SJSA1 (cell line): ENCODE measurements at places on chromosomes 5 and 9. TPM values are rescaled to one million over a fixed set of nuclear protein-coding genes. Genes with fewer than 3 reads are reported as not detected.

CCL27 gene
- not detected in 2 replicates for total RNA-seq

GRCh38 chr9:115847216-115847615 is 306.4 kb upstream of the PAPPA start:
- H3K27ac ChIP-seq = no peak overlapping the region
- H3K4me1 ChIP-seq = peaks cover 31% of the 10 kb centered on the region
- no peaks in the 10 kb centered on the region for H3K27me3 ChIP-seq
- no peak for DNase-seq

SLC6A18 gene
- total RNA-seq = not detected in 2 replicates

DNA sequence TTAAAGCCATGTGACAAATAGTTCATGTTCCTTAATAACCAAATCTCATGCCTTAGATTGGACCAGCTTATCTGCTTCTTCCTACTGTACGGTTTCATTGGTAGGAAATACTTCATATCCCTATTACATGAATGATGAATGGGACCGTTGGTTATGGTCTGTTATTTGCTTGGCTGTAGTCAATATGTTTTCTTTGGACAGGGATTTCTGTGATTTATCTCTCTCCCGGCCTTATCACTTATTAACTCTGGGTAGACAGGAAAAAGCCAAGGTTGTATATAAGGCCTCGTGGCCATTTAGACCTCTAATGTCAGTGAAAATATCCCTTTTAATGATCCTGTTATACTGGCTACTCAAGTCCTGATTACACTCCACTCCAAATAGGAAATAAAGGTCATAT is 330.6 kb downstream of the EBF1 start:
- no peaks in the 10 kb centered on the region for H3K36me3 ChIP-seq
- H3K27me3 ChIP-seq = no peaks in the 10 kb centered on the region
- H3K4me1 ChIP-seq = peaks cover 6% of the 10 kb centered on the region; the same call in 1 of the 2 replicates
- no peak for DNase-seq

GRCh38 chr9:128448746-128449145 is 7.1 kb upstream of the ODF2 start:
- no peak overlapping the region for H3K27ac ChIP-seq
- H3K4me3 ChIP-seq = no peak overlapping the region
- no peaks in the 10 kb centered on the region for H3K4me1 ChIP-seq
- no peaks in the 10 kb centered on the region for H3K36me3 ChIP-seq

GRCh38 chr5:143393524-143393923 is 10.0 kb downstream of the NR3C1 start:
- no peak overlapping the region for H3K27ac ChIP-seq
- peaks cover 38% of the 10 kb centered on the region for H3K36me3 ChIP-seq
- H3K4me1 ChIP-seq = peaks cover 15% of the 10 kb centered on the region
- no peak for DNase-seq
- no peaks in the 10 kb centered on the region for H3K27me3 ChIP-seq

DNA sequence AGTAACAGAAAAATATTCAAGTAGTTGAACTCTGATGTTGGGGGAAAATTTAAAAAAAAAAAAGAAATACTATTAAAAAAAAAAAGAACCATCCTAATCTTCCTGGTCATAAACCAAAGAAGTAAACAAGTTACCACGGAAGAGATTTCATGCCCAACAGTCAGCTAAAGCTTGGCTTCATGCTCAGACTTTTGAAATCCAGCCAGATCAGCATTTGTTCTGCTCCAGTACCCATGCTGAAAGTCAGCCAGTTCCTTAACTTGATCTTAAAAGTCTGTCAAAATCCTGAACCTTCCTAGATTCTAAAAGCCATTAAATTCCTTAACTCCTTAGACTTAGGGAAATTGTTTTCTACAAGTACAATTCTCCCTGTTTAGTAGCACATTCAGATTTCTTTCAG is 908.7 kb upstream of the CDH9 start:
- H3K36me3 ChIP-seq = no peaks in the 10 kb centered on the region
- H3K27ac ChIP-seq = no peak overlapping the region
- H3K4me3 ChIP-seq = no peak overlapping the region
- H3K4me1 ChIP-seq = no peaks in the 10 kb centered on the region

CDO1 gene
- total RNA-seq = 6.8 TPM in 2 replicates

DNA sequence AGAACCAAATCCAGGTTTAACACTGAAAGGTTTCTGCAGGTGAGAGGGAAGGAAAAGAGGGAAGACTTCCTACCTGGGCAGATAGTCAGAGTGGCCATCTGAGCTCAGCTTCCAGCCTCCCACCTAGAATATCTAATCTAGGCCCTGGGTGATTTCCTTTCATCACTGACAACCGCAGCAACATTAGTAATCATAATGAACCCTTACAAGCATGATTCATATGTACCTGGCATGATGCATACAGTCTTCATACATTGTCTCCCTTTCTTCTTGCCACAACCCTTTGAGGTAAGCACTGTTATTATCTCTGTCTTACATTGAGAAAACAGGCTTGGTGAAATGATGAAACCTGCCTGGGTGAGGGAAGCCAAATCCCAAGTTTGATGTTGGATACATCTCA is 13.5 kb downstream of the AFAP1L1 start:
- no peak overlapping the region for H3K4me3 ChIP-seq
- H3K27me3 ChIP-seq = no peaks in the 10 kb centered on the region
- peaks cover 22% of the 10 kb centered on the region for H3K4me1 ChIP-seq

- no peak for DNase-seq
- no peak overlapping the region for H3K4me3 ChIP-seq
- no peak overlapping the region for H3K27ac ChIP-seq
- H3K4me1 ChIP-seq = peaks cover 3% of the 10 kb centered on the region
These were observed 2.3 kb downstream of the C9orf72 start for GRCh38 chr9:27571011-27571410.

GRCh38 chr9:124611106-124611505 is 103.9 kb upstream of the NR5A1 start:
- H3K4me1 ChIP-seq = no peaks in the 10 kb centered on the region
- no peaks in the 10 kb centered on the region for H3K36me3 ChIP-seq
- H3K27me3 ChIP-seq = no peaks in the 10 kb centered on the region
- no peak overlapping the region for H3K4me3 ChIP-seq

PCDHGA9 gene
- total RNA-seq = 0.55 TPM in 1 of 2 replicates, not detected in the other
